Astrocyte of the spinal cord (primary cell): ENCODE measurements at places on chromosomes 6 and 20.

DNA sequence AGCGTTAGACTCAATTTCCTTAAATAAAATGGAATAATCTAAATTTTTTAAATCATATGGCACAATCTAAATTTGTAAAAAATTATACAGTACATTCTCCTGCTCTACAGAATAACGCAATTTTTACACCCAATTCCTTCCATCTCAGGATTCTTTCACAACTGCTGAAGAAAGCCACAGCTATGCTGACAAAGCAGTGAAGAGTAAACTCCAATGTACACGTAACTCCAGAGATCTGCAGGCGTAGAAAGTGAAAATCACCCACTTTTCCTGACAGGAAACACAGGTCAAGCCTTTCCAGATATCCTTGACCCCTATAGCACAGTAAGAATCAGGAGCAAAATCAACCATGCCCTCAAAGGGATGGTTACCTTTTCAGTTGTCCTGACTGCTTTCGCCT lies 27.4 kb downstream of the EPHA7 start:
- DNase-seq, result no peak

- no peak for DNase-seq
Measured at GRCh38 chr6:90411292-90411781, 114.7 kb upstream of the BACH2 start.

DNA sequence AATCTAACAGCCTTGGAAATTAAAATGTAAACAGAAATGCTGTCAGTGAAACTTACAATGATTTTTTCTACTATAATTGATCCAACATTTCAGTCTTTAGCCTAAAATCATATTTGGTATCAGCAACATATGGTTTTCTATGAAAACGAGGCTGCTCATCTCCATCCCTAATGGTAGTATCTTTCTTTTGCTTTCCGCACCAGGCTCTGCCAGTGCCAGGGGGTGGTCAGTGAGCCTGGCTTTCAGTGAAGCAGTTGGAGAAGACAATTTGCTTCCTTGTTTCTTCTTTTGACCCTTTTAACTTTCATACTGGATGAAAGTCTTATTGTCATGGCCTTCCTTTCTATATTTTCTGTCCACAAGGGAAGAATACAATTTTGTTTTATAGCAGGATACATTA lies 258.4 kb downstream of the ARID1B start:
- DNase-seq, result no peak

DNA sequence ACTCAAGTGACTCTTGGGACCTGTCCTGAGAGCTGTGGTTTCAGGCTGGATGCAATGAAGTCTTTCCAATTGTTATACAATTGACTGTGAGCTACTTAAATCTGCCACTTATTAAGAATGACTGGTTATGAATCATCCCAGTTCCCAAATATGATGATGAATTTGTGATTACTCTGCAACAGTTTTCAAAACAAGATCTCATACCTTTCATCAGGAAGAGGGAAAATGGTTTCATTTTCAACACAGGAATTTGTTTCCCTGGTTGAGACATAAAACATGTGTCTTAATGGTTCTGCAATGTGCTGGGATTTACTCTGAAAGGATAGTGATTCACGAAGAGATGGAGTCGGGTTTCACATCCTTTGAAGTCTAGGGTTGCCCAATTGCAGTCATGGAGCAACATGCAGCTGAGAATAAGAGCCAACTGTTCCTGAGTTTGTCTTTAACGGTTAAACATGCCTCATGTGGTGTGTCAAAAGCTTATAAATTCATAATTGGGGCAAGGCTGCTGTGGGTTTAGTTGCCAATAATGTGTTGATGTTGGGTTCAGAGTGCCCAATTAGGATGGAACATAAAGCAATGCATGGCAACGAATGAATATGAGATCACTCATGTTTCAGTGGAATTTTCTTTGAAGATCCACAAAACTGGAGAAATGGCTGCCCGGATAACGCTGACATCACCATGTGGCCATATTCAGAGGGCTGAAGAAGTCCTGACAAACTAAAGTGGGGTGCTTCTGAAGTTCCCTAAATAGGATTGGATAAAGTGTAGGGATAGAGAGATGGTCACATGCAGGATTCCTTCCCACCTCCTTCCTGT lies 41.0 kb downstream of the CYP24A1 start:
- DNase-seq, result peak; percentile 97

GRCh38 chr6:73264446-73264845 lies 1.4 kb upstream of the KHDC1 start:
- no peak for DNase-seq

- DNase-seq, result peak; percentile 40
Measured at GRCh38 chr20:51731731-51732095, 36.5 kb downstream of the ATP9A start.

GRCh38 chr6:129329678-129330077 lies 380.3 kb downstream of the ARHGAP18 start:
- no peak for DNase-seq

DNA sequence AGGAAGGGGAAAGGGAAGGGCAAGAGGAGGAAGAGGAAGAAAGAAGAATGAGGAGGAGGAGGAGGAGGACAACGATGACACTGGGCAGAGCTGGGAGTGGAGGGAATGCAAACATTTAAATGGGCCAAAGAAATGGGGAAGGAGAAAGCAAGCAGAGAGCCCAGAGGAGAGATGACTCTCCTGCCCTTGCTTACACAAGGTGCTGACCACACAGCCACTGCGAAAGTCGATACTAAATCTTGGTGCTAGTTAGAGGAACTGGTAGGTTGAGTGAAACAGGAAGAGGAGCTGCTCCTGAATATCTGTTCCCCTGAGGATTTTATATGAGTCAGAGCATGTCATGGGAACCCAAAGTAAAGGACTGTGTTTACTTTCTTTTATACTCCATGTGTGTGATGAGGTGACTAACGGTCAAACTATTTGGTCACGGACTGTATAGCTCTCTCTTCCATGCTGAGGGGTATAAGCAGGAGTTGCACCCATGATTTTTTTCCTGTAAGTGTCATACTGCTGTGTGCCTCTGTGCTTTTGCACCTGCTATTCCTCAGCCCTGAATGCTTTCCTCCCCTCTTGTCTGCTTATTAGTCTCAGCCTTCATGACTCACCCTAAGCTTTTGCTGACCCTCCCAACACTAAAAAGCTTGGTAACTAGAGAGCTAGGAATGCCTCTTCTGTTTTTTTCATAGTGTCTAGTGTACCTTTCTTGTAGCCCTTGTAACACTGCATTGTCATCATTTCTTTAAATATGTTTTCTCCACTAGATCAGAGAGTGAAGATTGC lies 9.5 kb upstream of the PAQR8 start:
- peak; percentile 92 for DNase-seq

GRCh38 chr20:43824309-43825050 lies 90.2 kb upstream of the TOX2 start:
- peak; percentile 39 for DNase-seq

- DNase-seq, result no peak
Measured at GRCh38 chr6:152298848-152299735, 338.1 kb downstream of the SYNE1 start.

DNA sequence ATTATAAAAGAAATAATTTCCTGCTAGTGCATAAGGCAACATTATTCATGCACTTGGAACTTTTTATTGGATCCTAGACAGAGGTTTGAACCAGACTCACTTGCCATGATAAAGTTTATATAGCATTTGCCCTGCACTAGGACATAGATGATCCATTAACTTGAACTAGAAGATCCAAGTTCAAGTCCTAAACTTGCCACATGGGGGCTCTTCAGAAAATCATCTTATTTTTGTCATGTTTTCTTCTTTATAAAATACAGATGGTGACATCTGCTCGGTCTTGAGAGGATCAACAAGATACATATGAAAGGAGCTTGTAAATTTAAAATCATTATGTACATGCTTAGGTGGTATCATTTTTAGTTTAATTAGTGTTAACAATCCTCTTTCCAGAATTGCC lies 94.5 kb downstream of the SIM1 start:
- no peak for DNase-seq

DNA sequence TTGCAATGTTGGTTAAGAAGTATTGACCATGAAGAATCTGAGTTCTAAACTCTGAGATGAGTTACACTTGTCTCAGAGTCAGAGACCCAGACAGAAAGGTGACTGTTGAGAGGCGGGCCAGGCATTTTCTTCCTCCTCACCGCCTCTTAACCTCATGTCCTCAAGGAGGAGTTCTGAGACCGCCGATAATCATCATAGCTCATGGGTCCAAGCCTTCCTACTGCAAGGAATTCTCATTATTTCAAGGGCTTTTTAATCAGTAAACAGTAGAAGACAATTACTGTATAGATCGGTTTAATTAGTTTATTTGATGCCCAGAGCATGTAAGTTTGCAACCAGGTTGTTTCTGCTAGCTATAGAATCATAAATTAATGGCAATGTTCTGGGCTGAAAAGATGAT lies 382.4 kb upstream of the MMS22L start:
- DNase-seq, result no peak

DNA sequence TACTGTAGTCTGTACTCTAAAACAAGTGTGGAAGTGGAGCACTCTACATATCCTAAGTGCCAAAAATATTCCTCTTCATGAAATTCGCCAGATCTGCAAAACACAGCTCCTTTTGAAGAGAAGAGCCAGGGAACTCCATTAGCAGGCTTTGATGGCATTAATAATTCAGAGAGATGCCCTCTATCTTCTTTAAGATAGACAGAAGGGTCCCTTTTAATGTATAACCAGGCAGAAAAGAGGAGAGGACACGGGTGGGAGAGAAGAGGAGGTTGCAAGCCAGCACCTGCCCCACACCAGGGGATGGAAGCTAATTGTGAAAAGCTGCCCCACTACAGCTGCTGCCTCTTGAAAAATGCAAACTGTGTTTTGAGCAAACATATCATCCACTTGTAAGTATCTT lies 3.7 kb upstream of the RFPL4B start:
- no peak for DNase-seq

DNA sequence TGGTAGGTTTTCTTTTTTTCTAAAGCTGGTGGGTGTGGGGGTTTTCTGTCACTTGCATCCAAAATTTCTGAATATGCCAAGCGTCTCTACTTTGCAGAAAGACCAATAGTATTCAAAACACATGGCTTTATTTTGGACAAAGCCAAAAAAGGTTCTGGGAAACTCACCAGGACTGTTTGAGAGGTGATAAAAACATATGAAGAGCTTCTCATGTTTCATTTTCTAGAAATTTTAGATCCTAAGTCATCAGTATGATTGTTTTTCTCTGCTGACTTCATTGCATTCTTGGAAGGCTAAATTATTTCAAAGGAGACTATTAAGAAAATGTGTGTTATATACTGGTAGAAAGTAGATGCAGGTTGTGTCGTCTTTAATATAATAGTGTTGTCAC lies 51.3 kb downstream of the GCLC start:
- DNase-seq, result peak; percentile 30

- no peak for DNase-seq
Measured at GRCh38 chr20:49660912-49661311, 52.8 kb downstream of the B4GALT5 start.

- no peak for DNase-seq
Measured at GRCh38 chr6:13203145-13203544, 125.2 kb downstream of the TBC1D7 start.

- no peak for DNase-seq
Measured at GRCh38 chr6:704046-704445, 11.1 kb upstream of the EXOC2 start.

DNA sequence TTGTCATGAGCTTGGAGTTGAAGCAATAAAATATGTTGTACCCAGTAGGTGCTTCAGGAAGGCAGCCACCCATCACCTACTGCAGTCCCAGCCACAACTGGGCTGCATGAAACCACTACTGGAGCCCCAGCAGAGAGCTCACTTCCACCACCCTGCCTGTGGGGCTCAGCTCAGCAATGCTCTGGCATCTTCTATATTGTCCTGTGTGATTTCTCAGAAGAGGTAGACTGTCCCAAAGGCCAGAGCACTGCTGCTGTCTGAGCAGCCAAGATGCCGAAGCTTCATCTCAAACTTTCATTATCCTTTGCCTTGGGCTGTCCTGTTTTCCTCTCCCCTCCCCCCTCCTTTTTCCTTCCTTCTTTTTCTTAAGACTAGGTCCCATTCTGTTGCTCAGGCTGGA lies 126.9 kb downstream of the DHX35 start:
- DNase-seq, result no peak

- no peak for DNase-seq
Measured at GRCh38 chr6:168456907-168457652, 16.1 kb downstream of the SMOC2 start.

DNA sequence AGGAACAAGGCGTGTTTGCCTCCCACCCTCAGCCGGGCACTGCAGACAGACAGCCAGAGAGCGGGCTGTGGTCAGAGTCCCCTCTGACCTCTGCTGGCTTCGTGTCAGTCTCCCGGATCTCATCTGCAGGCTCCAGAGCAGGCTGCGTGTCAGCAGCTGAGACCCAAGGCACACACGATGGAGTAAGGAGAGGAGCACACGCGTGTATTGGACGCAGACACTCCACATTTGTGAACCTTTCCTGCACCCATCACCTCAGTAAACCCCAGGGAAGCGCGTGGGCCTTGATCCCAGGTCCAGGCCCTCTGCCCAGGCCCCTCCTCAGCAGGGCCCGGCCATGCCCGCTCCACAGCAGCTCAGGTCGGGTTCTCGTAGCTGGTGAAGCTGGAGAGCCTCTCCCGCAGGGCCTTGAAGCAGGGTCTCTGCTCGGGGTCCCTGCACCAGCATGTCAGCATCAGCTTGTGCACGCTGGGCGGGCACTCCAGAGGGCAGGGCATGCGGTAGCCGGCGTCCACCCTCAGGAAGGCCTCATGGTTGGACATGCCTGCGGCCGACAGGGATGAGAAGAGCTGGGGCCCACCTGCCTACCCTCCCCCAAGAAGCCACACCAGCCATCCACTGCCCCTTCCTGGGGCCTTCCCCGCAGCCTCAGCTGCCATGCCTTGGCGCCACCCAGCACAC lies 7.9 kb downstream of the PTK6 start:
- no peak for DNase-seq

- no peak for DNase-seq
Measured at GRCh38 chr6:89542081-89542857, 96.3 kb downstream of the LYRM2 start.

DNA sequence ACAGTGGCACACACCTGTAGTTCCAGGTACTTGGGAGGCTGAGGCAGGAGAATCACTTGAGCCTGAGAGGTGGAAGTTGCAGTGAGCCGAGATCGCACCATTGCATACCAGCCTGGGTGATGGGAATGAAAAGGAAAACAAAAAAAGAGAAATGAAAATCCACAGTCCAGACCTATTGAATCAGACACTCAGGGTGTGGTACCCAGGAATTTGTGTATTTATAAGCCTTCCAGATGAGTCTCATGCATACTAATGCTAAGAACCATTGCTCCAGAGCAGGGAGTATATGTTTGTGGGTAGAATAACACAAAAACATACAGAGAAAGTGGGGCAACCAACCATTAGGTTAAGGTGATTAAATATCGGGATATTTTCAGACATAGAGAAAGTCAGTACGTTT lies 36.1 kb upstream of the PLCB4 start:
- DNase-seq, result no peak

GRCh38 chr6:13407709-13408695 lies 79.4 kb downstream of the GFOD1 start:
- peak; percentile 51 for DNase-seq

DNA sequence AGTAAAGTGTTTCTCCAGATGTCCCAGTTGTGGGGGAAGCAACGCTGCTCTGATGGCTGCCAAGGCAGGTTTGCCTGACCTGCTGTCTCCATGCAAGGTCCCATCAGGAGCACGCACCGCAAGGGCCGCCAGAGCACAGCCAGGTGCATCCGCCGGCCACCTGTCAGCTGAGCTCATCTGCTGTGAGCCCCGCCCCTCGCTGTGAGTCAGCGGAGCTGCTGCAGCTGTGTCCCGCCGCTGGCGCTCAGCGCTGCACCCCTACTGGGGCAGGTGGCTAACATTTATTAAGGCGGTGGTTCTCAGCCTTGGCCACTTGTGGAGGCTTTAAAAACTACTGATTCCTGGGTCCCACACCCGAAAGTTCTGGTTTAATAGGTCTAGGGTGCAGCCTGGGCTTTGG lies 225.7 kb downstream of the UST start:
- DNase-seq, result peak; percentile 47

GRCh38 chr6:63804381-63804956 lies 168.9 kb downstream of the PHF3 start:
- peak; percentile 85 for DNase-seq
